ENCODE measurements at places on chromosomes 4 and X.

DNA sequence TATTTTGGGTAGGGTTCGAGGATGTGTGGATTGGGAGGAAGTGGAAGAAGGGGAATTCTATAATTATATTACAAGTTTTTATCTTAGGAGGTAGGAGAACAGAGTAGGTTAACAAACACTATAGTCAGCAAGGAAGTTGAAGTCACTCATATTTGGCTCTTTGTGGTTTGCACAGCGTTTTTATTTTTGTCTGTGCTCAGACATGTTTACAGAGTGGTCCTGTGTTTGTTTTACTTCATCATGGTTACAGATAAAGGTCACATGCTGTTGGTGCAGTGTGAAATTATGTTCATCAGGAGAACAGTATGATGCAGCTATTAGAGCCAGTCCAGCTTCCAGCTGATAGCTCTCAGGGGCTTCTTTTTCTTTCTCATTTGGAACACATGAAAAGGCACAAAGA is 299.9 kb upstream of the SFRP2 start:
- DNase-seq = no peak

GRCh38 chrX:66676990-66677389 is 38.1 kb upstream of the EDA2R start:
- DNase-seq = no peak

DNA sequence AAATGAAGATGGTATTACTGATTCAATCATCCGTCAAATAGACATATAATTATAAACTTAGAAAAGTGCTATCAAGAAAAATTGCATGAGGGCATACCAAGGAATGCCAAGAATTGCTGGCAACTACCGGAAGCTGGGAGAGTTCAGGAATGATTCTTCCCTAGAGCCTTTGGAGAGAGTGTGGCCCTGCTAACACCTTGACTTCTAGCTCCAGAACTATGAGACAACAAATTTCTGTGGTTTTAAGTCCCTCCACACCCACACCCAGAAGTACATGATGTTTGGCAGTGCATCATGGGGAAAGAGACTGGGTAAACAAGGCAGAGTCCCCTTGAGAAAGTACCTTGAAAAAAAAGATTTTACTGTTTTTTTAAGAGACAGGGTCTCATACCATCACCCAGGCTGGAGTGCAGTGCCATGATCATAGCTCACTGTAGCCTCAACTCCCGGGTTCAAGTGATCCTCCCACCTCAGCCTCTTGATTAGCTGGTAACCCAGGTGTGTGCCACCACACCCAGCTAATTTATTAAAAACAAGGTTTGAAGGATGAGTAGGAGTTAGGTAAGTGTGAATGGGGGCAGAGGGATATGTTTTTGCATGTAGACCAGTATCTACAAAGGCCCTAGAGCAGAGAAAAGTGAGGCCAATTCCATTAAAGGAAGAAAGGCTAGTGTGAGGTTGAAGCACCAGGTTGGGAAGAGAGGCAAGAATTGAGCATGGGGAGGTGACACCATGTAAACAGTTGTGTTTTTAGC is 53.1 kb downstream of the GSX2 start:
- no peak for DNase-seq

GRCh38 chr4:34202154-34202553 is 2042.2 kb downstream of the ARAP2 start:
- no peak for DNase-seq

- DNase-seq = no peak
Measured at GRCh38 chrX:20471483-20471882, 204.8 kb upstream of the RPS6KA3 start.

DNA sequence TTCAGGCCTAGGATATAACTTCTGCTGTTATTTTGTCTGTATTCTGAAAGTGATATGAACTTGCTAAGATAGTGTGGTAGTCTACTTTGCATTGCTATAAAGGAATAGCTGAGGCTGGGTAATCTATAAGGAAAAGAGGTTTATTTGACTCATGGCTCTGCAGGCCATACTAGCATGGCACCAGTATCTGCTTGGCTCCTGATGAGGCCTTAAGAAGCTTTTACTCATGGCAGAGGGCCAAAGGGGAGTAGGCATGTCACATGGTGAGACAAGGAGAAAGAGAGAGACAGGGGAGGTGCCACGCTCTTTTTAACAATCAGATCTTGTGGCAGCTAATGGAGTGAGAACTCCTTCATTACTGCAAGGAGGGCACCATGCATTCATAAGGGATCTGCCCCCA is 247.3 kb downstream of the GPAT3 start:
- DNase-seq = no peak
